ENCODE measurements at places on chromosomes 11 and 22. TPM values are rescaled to one million over a fixed set of nuclear protein-coding genes. Genes with fewer than 3 reads are reported as not detected.

DNA sequence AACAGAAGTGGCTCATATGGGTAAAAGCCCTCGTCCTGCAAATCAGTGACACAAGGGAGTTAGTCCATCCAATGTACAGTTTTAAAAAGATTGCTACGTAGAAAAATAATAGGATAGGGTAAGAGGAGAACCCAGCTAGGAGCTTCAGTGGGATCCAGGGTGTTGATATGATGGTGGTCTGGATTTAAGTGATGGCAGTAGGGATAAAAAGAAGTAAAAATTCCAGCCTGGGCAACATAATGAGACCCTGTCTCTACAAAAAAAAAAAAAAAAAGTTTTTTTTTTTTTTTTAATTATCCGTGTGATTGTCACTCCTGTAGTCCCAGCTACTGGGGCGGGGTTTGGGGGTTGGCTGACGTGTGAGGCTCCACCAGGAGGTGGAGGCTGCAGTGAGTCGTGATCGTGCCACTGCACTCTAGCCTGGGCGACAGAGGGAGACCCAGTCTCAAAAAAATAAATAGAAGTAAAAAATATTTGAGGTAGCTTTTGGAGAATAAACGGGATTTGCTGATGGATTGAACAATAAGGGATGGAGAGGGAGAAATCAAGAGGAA lies 7.0 kb upstream of the L3MBTL2 start:
- H3K4me3 ChIP-seq, result no peak overlapping the region
- peak overlapping the region; percentile 56 for H3K27ac ChIP-seq
- H3K4me1 ChIP-seq, result no peaks in the 10 kb centered on the region

GRCh38 chr22:29307596-29308147 lies 1.2 kb downstream of the GAS2L1 start:
- peaks cover 4% of the 10 kb centered on the region for H3K36me3 ChIP-seq
- no peak for DNase-seq
- H3K27me3 ChIP-seq, result no peaks in the 10 kb centered on the region
- peak overlapping the region; percentile 62 for H3K27ac ChIP-seq
- H3K4me1 ChIP-seq, result peaks cover 38% of the 10 kb centered on the region

DNA sequence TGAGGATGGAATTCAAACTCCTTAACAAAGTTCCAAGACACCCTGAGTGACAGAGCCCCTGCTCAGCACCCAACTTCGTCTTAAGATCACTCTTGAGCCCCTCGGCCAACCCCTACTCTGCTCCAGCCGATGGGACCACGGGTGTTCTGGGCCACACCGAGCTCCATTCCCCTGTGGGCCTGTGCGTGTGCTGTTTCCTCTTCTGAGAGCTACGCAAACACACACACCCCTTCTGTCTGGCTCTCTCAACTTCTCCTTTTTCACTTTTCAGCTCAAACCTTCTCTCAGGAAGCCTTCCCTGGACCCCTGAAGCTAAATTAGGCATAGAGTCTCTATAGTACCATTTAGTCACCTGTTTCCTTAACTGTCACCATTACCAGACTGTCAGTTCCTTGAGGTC lies 37.5 kb upstream of the NNMT start:
- no peak for DNase-seq
- H3K36me3 ChIP-seq, result peaks cover 17% of the 10 kb centered on the region
- no peak overlapping the region for H3K4me3 ChIP-seq
- peaks cover 13% of the 10 kb centered on the region for H3K4me1 ChIP-seq

GRCh38 chr11:96122601-96123074 lies 198.7 kb upstream of the MTMR2 start:
- no peaks in the 10 kb centered on the region for H3K36me3 ChIP-seq
- H3K27ac ChIP-seq, result no peak overlapping the region
- no peak overlapping the region for H3K4me3 ChIP-seq
- DNase-seq, result no peak
- peaks cover 8% of the 10 kb centered on the region for H3K4me1 ChIP-seq

- no peaks in the 10 kb centered on the region for H3K4me1 ChIP-seq
- peak overlapping the region; percentile 36 for H3K27ac ChIP-seq
- no peak overlapping the region for H3K4me3 ChIP-seq
- DNase-seq, result no peak
- H3K27me3 ChIP-seq, result no peaks in the 10 kb centered on the region
These were observed 3.7 kb downstream of the TSPO start for GRCh38 chr22:43154887-43155536.

GRCh38 chr11:126403022-126403581 lies 47.6 kb downstream of the ST3GAL4 start:
- no peaks in the 10 kb centered on the region for H3K4me1 ChIP-seq
- H3K36me3 ChIP-seq, result no peaks in the 10 kb centered on the region
- no peak overlapping the region for H3K4me3 ChIP-seq
- H3K27me3 ChIP-seq, result no peaks in the 10 kb centered on the region
- H3K27ac ChIP-seq, result peak overlapping the region; percentile 20

GRCh38 chr11:73507086-73507485 lies 90.8 kb downstream of the FAM168A start:
- no peaks in the 10 kb centered on the region for H3K36me3 ChIP-seq
- no peak overlapping the region for H3K4me3 ChIP-seq
- no peak for DNase-seq
- no peak overlapping the region for H3K27ac ChIP-seq
- no peaks in the 10 kb centered on the region for H3K4me1 ChIP-seq

DNA sequence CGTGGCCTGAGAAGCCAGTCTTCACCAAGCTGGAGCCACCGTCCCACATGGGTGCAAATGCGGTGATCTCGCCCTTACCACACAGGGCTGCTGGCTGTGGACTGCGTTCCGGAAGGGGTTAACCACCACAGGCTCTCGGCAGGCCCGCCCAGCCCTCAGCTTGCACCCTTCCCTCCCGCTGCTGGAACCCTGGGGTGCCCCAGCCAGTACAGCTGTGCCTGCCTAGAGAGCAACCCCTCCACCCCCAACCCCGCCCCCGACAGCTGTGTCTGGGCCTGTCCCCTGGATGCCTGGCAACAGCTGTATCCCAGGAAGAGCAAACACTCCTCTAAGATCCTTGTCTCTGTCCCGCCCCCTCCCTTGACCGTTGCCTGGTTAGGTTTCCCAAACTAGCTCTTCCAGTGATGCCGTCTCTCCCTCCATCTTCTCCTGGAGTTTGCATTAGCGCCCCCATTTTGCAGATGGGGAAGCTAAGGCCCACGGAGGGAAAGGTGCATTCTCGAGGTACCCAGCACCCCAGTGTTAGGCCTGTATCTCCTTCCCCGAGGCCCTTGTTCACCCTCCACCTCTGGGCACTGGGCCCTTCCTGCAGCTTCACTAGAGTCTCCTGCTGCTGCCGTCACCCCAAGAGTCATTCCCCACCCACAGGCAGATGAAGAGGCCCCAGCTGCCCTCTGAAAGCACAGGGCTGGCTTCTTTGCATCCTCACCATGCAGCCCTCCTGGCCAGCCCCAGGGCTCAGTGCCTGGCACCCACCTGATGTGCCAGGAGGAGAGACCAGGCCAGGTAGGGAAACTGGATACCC lies 12.6 kb upstream of the COX8A start:
- peak; percentile 70 for DNase-seq
- no peaks in the 10 kb centered on the region for H3K4me1 ChIP-seq
- no peaks in the 10 kb centered on the region for H3K27me3 ChIP-seq
- no peak overlapping the region for H3K4me3 ChIP-seq

- DNase-seq, result no peak
- H3K27me3 ChIP-seq, result no peaks in the 10 kb centered on the region
- H3K4me1 ChIP-seq, result peaks cover 8% of the 10 kb centered on the region
These were observed 74.5 kb downstream of the MICAL3 start for GRCh38 chr22:17949642-17950473.

- no peaks in the 10 kb centered on the region for H3K4me1 ChIP-seq
- no peak for DNase-seq
- H3K36me3 ChIP-seq, result no peaks in the 10 kb centered on the region
- H3K27me3 ChIP-seq, result peaks cover 30% of the 10 kb centered on the region
- no peak overlapping the region for H3K27ac ChIP-seq
These were observed 72.4 kb upstream of the FGF3 start for GRCh38 chr11:69891421-69892236.

DNA sequence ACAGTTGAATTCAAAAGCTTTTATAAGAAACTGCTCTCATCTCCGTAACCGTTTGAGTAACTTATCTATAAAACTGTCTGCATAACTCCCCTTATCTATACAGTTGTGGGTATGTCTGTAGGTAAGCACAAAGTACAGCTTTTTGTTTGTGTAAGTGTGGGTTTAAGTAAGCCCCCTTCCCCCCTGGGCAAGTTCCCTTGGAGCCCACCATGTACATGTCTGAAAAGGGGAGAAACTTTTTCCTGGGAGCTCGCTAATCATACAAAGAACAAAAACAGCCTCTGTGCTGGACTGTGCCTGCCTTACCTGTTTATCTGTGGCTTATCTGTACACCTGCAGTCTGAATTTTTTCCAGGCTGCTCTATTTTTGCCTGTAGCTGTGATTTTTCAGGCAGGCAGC lies 36.3 kb upstream of the TMEM45B start:
- H3K27ac ChIP-seq, result no peak overlapping the region
- DNase-seq, result no peak
- no peak overlapping the region for H3K4me3 ChIP-seq
- no peaks in the 10 kb centered on the region for H3K36me3 ChIP-seq
- no peaks in the 10 kb centered on the region for H3K27me3 ChIP-seq

DNA sequence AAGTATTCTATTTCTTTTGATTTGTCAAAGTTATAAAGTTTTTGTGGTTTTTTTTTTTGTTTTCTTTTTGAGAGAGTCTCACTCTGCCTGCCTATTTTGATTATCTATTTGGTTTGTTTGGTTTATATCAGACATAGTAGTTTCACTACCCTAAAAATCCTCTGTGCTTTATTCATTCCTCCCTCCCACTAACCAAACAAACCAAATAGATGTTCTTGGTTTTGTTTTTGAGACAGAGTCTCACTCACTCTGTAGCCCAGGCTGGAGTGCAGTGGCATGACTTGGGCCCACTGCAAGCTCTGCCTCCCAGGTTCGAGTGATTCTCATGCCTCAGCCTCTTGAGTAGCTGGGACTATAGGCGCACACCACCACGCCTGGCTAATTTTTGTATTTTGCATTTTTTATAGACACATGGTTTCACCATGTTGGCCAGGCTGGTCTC lies 67.9 kb downstream of the ENTHD1 start:
- no peaks in the 10 kb centered on the region for H3K4me1 ChIP-seq
- DNase-seq, result no peak
- H3K27ac ChIP-seq, result no peak overlapping the region
- H3K36me3 ChIP-seq, result no peaks in the 10 kb centered on the region

- peaks cover 61% of the 10 kb centered on the region for H3K4me1 ChIP-seq
- no peak for DNase-seq
- no peak overlapping the region for H3K27ac ChIP-seq
- no peaks in the 10 kb centered on the region for H3K36me3 ChIP-seq
- H3K27me3 ChIP-seq, result no peaks in the 10 kb centered on the region
These were observed 13.0 kb downstream of the TBC1D10A start for GRCh38 chr22:30313527-30314363.

DNA sequence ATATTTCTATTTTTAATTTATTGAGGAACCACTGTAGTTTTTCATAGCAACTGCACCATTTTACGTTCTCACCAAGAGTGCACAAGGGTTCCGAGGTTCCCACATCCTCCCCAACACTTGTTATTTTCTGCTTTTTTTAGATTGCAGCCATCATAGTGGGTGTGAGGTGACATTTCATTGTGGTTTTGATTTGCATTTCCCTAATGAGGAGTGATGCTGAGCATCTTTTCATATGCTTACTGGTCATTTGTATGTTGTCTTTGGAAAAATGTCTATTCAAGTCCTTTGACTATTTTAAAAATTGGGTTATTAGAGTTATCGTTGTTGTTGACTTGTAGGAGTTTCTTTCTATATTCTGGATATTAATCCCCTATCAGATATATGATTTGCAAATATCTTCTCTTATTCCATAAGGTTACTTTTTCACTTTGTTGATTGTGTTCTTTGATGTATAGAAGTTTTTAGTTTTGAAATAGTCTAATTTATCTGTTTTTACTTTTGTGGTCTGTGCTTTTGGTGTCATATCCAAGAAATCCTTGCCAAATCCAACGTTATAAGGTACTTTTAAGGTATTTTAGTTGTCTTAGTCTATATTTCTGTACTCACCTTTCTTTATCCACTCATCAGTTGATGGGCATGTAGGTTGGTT lies 9.0 kb downstream of the NEAT1 start:
- no peak overlapping the region for H3K4me3 ChIP-seq
- H3K4me1 ChIP-seq, result peaks cover 15% of the 10 kb centered on the region
- H3K27me3 ChIP-seq, result no peaks in the 10 kb centered on the region
- peaks cover 9% of the 10 kb centered on the region for H3K36me3 ChIP-seq

GRCh38 chr22:35454416-35455054 lies 54.6 kb downstream of the MCM5 start:
- H3K27me3 ChIP-seq, result peaks cover 3% of the 10 kb centered on the region
- H3K4me1 ChIP-seq, result peaks cover 11% of the 10 kb centered on the region
- H3K36me3 ChIP-seq, result no peaks in the 10 kb centered on the region
- H3K4me3 ChIP-seq, result no peak overlapping the region
- no peak overlapping the region for H3K27ac ChIP-seq

DNA sequence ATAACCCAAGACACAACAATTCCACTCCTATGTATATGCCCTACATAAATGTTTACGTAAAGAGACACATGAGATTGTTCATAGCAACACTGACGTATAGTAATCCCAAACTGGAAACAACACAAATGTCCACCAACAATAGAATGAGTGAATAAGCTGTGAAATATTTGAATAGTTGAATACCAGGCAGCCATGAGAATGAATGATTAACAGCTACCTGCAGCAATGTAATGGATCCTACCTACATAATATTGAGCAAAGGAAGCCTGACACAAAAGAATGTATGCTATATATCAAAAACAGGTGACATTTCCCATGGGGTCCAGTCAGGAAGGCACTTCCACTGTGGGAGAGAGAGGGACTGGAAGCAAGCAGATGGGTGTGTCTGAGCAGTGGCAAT lies 92.8 kb upstream of the LINC01488 start:
- DNase-seq, result no peak
- no peaks in the 10 kb centered on the region for H3K27me3 ChIP-seq
- H3K27ac ChIP-seq, result no peak overlapping the region
- no peak overlapping the region for H3K4me3 ChIP-seq
- no peaks in the 10 kb centered on the region for H3K36me3 ChIP-seq
- no peaks in the 10 kb centered on the region for H3K4me1 ChIP-seq

- H3K4me1 ChIP-seq, result no peaks in the 10 kb centered on the region
- no peaks in the 10 kb centered on the region for H3K27me3 ChIP-seq
- DNase-seq, result peak; percentile 78
- no peak overlapping the region for H3K27ac ChIP-seq
These were observed 207.9 kb downstream of the SOX6 start for GRCh38 chr11:16148301-16148931.

DNA sequence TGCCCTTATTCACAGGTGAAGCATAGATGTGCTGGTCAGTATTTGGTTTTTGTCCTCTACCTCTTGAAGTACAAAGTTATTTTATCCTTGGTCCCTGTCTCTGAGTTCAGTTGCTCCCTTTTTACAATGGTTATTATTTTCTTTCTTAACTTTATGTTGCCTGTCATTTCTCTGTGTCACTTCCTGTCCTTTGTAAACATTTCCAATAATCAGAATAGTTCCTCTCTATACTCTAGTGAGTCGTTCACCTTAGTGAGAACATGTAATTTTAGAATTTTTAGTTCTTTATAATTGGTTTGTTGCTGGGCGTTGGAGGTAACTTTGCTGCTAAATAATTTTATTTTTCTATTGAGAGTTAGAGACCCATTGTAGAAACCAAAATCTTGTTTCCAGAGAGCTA lies 16.0 kb downstream of the CSTPP1 start:
- H3K36me3 ChIP-seq, result peaks cover 4% of the 10 kb centered on the region
- no peaks in the 10 kb centered on the region for H3K27me3 ChIP-seq
- peaks cover 4% of the 10 kb centered on the region for H3K4me1 ChIP-seq

GRCh38 chr11:133531971-133532651 lies at the start of gene OPCML:
Gene OPCML (minus strand): TSS chr11:133532501.
- H3K36me3 ChIP-seq, result no peaks in the 10 kb centered on the region
- peak; percentile 18 for DNase-seq
- H3K4me1 ChIP-seq, result no peaks in the 10 kb centered on the region
- peaks cover 67% of the 10 kb centered on the region for H3K27me3 ChIP-seq

RIC3 gene
- 9.4 TPM for total RNA-seq

OR5M11 gene
- not detected for total RNA-seq

CDON gene
- total RNA-seq, result 17.8 TPM

FIBIN gene
- total RNA-seq, result 11.7 TPM

PSMA1 gene
- 129 TPM for total RNA-seq

HBB gene
- total RNA-seq, result 1,072 TPM
